CD4-positive, alpha-beta T cell treated with Interferon gamma for 1 hour (primary cell): ENCODE measurements at places on chromosomes 1 and 21.

DNA sequence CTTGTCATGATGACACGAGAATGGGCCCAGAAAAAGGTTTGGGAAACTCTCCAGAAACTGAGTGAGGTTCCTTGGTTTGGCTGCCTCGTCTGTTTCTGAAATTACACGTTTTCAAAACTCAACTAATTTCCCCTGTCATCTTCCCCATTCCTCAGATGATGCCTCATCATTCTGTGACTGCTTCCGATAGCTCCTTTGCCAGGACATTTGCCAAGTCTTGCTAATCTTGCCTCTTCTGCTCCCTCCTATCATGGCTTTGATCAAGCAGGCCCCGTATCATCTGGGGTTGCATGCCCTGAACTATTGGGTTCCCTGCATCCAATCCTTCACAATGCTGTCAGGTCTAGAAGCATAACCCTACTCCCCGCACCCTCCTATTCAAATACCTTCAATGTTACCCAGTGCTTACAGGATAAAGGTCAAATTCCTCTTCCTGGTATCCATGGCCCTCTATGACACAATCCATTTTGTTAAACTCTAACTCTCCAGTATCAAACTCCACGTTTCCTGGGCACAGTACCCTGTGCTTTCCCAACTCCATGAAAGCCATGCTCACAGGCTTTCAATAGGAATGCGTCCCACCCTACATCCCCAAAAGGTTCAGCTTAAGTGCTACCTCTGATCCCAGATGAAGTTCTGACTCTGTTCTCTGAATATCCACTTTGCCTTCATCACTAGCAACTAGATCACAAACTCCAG lies 22.2 kb upstream of the TMEM200B start:
- no peak for DNase-seq

GRCh38 chr21:35150562-35151226 lies 101.6 kb upstream of the RUNX1 start:
- no peak for DNase-seq

- DNase-seq: no peak
Measured at GRCh38 chr1:933603-933940, 9.8 kb downstream of the SAMD11 start.

GRCh38 chr1:171426645-171427044 lies 58.7 kb upstream of the PRRC2C start:
- no peak for DNase-seq
